ENCODE measurements at places on chromosomes 3 and 15. TPM values are rescaled to one million over a fixed set of nuclear protein-coding genes. Genes with fewer than 3 reads are reported as not detected.

The SOX14 gene
- not detected for total RNA-seq

The KBTBD12 gene
- total RNA-seq = not detected

The TTC21A gene
- total RNA-seq = 2.5 TPM

The MYLK gene
- 10.5 TPM for total RNA-seq
